ENCODE measurements at places on chromosomes 6 and 20. TPM values are rescaled to one million over a fixed set of nuclear protein-coding genes. Genes with fewer than 3 reads are reported as not detected.

STK35 gene
- 16.7 TPM for total RNA-seq

TPX2 gene
- 3.8 TPM for total RNA-seq

PGC gene
- total RNA-seq, result not detected

DNA sequence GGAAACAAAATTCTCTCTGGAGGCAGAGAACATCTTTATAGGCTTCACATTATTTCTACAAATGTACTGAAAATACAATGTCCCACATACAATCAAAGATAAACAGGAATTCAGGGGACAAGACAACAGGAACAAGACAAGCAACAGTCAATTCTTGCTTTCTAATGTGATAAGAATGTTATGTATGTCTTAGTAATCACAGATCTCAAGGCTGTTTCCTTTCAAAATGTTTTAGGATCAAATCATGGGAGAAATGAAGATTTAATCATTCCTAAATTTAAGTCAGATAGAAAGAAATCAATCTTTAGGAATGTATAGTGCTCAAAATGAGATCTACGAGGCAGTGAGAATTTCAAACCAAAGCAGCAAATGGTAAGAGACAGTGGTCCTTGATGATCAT is 32.1 kb downstream of the NEDD9 start:
- no peak for DNase-seq

DNA sequence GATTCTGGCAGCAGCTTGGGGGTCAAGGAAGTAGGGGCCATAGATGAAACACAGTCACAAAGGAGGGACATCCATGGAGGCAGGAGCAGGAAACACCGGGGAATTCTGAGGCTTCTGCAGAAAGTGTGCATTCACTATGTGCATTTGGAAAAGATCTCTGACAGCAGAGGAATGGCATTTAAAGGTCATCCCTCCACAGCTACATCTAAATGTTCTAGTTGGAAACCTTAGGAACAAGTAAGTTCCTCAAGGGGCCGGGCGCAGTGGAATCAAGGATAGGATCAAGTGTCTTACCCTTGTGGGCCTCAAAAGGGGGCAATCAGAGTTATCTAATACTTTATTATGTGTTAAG is 8.8 kb downstream of the C6orf136 start:
- DNase-seq, result no peak

GRCh38 chr6:147579667-147580066 is 71.2 kb downstream of the SAMD5 start:
- no peak for DNase-seq

- DNase-seq, result peak; percentile 30
Observed at GRCh38 chr20:49276961-49277785, 684 bp downstream of the ZNFX1 start.

GRCh38 chr6:64914124-64914523 is 792.9 kb downstream of the EYS start:
- no peak for DNase-seq

DNA sequence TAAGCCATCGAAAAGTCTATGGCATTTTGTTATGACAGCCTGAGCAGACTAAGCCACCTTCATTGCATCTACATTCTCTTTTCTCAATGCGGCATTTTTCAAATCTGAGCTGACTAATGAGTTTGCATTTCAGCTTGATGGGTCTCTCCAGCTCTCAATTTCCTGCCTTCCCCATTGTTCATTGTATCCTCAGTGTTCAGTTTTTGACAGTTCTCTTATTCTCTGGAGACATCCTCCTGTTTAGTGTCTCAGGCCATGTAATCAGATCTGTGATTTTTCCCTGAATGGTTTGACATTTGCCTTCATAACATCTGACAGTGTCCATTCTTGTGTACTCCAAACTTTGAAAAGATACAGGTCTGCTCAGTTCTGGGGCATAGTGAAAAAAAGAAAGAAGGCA is 27.9 kb upstream of the MCM3 start:
- DNase-seq, result no peak

DNA sequence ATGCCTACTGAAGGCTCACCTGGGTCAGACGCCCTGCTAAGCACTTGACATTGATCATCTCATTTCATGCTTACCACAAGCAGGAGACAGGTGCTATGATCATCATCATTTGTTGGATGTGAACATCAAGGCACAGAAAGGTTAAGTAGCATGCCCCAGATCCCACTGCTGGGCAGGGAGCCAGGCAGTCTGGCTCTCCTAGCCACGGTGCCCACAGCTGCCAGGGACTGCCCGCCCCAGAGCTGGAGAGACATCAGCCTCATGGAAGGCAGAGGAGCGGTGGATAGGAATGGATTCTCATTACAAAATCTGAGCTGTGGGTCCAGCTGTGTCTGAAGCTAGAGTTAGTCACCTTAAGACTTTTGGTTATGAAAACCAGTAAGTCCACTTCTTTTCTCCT is 3.6 kb downstream of the SULF2 start:
- no peak for DNase-seq

DNA sequence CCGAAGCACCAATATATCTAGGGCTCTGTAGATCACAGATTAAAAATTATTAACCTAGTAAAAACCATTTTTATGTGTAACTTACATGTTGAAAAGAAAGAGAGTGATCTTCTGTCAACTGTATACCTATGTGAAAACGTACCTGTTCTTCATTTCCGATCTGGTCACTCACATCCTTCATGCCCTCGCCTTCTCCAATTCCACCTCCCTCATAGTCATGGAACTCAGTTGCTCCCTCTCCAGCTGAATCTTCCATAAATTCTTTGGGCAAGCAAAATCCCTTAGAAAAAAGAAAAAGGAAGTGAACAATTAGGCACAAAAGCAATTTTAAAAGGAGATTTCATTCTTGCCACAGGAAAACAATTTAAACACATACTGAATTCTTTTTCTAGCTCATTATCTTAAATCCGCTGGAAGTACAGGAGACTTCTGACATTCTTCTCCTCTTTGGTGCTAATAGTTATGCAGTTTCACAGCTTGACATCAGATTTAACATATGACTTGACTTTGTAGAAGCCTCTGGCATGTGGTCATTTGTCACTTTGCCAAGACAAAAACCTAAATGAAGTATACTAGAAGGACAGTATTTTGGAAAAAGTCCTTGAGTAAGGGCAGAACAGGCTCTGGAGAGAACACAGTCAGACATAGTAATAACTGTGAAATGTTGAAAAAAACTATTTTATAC is 29.5 kb upstream of the LYRM2 start:
- DNase-seq, result no peak

GRCh38 chr20:32595143-32595542 is 10.0 kb upstream of the NOL4L start:
- DNase-seq, result no peak

DNA sequence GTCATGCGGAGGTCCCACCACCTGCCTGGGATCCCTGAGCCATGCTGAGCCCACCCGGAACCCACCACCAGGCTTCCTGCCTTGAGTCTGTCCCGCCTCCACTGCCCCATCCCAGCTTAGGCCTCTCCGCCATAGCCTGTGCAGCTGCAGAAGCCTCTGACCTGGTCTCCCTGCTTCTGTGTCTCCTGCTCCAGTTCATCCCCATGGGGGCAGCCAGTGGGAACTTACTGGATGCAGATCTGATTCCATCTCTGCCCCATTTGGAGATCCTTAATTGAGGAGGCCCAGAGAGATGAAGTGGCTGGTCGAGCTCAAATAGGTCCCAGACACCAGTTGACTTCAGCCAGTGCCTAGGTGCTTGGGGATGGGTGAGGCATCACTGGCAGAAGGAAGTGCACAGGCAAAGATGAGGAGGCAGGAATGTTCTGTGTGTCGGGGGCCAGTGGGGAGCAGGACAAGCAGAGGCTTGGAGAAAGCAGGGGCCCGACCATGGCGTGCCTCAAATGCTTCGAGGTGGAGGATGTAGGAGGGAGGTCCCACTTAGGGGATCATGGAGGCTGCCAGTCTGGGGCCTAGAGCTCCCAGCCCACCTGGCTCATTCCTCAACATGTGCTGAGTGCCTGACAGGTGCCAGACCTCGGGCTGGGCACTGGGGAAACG is 112.8 kb downstream of the TOX2 start:
- no peak for DNase-seq

DNA sequence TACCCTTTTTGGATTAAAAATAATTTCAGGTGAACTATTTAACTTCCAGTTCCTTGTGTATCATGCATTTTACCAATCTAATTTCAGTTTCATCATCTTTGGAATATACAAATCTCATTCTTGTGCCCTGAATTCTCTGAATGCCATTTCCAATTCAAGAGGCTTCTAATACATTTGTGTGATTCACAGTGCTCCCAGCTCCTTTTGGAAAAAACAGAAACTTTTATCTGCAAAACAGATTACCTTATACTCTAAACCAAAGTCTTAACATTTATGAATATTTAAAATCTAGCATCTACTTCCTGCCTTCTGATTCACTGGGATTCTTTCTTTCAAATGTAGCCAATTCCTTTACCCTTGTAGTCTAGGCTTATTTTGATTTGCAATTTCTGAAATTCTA is 11.1 kb upstream of the PEX7 start:
- no peak for DNase-seq

DNA sequence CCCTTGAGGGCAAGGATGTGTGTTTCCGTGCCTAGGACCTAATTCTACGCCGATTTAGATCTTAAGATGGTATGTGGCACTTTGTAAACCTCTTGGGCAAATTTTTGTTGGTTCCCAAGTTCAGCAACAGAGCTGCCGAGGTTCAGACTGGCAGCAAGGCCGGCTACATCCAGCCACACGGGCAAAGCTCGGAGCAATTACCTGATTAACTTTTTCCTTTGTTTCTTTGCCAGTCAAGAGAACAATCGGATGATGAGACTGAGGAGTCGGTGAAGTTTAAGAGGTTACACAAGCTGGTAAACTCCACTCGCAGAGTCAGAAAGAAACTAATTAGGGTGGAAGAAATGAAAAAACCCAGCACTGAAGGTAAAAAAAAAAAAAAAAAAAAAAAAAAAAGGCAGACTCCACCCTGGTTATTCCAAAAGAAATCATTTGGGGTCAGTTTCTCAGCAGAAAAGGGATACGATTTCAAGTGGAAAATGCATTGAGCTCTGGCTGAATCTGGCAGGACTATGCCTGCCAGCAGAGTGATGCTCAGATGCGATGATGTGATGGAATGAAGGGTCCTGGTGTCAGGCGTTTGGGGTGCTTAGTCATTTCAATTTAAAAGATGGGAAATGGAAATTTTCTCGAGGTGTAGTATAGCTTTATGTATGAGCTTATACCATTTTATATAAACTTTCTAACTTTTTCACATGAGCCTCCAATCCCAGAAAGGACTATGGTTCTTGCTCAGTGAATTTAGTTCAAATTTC is 171.6 kb downstream of the SASH1 start:
- no peak for DNase-seq

- DNase-seq, result no peak
Observed at GRCh38 chr6:121382467-121383121, 48.3 kb upstream of the TBC1D32 start.

DNA sequence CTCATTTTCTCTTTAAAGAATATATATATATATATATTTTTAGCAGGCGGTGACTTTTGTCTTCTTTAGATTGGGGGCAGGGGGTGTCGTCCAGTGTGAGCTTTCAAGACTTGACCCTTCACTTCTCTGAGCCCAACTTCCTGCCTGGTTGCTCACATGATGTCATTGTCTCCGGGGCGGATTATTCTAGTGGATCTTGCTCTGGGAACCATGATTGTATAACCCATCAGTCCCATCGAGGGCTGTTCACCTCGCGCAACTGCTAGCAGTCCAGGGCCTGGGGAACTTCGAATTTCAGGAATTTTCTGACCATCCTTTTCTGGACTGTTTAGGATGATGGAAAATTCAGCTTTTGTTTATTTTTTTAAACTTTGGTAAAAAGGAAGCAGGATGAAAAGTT is 1.0 kb downstream of the IGF2R start:
- peak; percentile 68 for DNase-seq

DNA sequence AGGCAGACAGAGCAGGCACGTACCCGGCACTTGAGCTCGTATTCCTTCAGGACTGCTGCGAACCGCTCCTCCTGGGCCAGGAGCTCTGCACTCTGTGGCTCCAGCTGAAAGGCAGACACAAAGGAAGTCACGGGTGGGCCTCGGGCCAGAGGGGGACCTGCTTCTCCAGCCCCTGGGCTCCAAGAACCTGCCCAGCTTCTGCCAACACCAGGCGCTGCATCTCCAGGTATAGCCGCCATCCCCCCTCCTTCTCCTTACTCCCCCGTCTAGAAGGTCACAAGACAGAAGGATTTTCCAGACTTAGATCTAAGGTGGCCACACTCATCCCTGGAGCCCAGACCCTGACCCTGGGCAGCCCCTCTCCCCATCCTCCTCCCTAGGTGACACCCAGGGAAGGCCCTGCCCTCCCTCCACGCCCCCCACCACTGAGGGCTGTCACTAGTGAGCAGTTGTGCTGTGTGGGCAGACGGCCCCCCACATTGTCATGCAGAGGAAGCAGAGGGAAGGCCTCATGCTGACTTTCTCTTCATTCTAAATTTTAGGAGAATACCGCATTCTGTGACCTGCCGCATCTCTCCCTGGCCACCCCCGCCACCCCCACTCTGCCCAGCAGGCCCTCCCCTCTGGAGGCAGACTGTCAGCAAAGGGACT is 81.9 kb downstream of the GINS1 start:
- DNase-seq, result no peak

- peak; percentile 68 for DNase-seq
Observed at GRCh38 chr6:89368999-89369398, 16.5 kb upstream of the UBE2J1 start.

- DNase-seq, result no peak
Observed at GRCh38 chr6:8731874-8732273, 296.5 kb upstream of the SLC35B3 start.

DNA sequence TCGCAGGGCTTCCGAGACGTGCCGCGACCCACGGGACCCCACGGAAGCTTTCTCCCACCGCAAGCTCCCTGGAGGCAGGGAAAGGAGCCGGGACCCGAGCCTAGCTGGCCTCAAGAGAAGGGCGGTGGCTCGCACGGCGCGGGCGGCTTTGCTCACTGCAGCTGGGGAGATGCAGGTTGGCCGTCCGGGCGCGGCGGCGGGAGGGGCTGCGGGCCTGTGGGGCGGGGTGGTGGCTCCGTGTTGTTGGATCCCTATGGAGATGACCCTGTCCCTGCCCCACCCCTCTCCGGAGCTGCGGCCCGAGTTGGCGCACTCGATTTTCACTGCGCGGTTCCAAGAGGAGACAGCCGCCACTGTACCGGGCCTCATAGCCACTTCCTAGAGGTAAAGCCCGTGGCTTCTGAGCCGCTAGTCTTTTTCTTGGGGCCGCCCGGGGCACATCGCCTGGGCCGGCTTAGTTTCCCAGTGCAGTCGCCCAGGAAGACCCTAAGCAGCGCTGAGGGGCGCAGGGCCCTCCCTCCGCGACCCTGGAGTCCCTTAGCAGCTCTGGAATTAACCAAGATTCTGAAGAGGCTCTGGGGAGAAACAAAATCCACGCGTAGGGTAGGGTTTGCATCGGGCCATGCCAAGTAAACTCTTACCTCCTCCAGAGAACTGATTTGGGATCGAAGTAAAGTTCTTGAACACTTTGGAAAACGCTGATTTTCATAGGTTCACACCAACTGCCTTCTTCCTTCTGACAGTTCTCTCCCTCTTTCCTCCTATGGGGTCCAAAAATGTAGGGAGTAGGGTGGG is at the start of gene ECT2L:
TSS of gene ECT2L (plus strand) at position 279 of the 795 bp plus-strand sequence. CDS start 17,188 bp downstream, outside the sequence.
- peak; percentile 51 for DNase-seq
